Heart right ventricle (tissue), 16 donors: ENCODE measurements at places on chromosomes 6 and 20.
A peak's percentile ranks its signal among the peaks of the same experiment; 100 is the strongest.

DNA sequence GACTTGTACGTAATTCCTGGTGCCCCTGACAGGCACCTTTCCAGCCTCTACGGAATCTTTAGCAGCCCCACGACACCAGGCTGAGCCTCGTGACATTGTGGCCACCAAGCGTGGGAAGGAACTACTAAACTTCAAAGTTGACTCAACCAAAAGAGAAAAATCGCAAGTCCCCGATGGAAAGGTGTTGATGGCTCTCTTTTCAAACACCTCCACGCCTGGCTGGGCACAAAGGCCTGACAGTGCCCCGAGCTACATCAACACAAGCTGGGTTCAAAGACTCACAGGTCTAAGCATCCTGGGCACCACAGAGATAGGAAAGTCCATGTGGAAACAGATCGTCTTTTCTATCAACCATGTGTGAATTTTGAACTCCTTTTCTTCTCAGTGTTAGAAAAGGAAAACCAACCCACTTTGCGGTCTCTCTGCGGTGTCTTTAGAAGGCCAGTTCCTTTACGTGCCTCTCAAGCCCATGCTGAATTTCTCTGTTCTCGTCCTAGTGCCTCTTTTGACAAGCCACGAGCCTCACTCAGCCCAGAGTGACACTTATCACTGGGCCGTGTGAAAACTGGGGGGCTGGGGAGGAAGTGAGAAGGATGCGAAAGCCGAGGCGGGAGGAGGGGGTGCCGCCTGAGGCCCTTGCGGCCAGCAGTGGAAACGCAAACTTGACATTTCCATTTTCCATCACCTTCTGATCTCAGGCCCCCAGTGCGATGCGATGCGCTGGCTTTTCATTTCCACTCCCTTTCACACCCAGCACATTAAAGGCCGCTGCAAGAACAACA lies 59.4 kb downstream of the GFOD1 start:
- no peak for DNase-seq

DNA sequence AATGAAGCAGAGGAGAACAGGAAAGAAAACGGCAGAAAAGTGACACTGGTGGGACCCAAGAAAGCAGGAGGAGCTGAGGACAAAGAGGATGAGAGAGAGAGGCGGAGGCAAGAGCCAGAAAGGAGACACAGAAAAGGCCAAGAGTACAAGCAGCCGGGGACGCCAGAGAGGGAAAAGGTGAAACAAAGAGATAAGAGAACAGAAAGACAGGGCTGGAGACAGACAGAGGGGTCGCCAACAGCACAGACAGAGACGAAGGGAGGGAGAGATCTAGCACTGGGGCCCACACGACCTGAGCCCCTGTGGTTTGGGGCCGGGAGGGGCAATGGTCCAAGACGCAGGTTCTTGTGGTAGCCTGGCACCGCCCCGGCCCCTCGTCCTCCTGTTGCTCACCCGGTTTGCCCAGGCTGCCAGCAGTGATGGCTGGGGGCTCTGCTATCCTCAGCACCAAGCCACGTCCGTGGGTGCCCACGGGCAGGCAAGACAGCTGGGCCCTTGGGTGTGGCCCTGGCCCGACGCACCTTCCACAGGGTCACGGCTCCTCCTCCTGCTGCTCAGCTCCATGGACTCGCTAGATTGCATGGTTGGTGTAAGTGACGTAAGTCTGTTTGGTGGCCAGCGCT lies 123.5 kb downstream of the GRM4 start:
- DNase-seq, result no peak

- DNase-seq, result peak; percentile 69
These were observed 609 bp downstream of the MYL9 start for GRCh38 chr20:36541768-36542488.

- DNase-seq, result peak; percentile 42
These were observed 971 bp downstream of the NFKBIE start for GRCh38 chr6:44264154-44265006.

DNA sequence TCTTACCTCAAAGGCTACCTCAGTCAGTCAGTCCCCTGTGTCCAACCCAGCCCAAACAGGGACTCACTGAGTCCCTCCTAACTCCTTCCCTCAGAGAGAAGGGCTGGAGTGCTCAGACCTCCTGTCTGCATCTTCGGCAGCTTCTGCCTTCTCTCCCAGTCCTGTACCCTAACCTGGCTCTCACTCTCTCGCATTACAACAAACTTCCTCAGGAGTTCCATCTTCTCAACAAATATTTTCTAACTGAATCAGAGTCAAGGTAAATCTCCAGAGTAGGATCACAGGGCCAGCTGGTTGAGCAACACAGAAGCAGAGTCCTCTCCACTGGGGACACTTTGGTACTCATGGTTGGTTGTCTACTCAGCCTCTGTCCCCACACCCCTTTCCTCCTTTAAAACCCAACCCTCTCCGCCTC lies 92.3 kb downstream of the MRPL14 start:
- DNase-seq, result no peak

DNA sequence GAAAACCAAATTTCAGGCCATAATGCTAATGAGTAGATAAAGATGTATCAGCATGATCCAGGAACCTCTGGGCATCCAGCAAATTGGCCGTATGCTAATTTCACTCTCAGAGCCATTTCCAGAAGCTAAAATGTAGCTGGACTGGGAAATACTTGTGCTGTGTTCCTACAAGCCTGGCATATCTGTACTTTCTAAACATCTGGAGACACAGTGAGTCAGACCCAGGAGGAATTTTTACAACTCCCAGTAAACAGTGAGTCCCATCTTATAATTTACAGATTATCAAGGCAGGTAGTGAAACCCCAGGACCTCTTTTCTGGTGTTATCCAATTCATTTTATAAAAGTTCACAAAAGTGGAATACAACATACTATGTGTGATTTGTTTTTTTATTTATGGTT lies 683.0 kb upstream of the ADGRB3 start:
- no peak for DNase-seq

GRCh38 chr6:131791476-131791875 lies 16.3 kb upstream of the ENPP1 start:
- DNase-seq, result no peak

DNA sequence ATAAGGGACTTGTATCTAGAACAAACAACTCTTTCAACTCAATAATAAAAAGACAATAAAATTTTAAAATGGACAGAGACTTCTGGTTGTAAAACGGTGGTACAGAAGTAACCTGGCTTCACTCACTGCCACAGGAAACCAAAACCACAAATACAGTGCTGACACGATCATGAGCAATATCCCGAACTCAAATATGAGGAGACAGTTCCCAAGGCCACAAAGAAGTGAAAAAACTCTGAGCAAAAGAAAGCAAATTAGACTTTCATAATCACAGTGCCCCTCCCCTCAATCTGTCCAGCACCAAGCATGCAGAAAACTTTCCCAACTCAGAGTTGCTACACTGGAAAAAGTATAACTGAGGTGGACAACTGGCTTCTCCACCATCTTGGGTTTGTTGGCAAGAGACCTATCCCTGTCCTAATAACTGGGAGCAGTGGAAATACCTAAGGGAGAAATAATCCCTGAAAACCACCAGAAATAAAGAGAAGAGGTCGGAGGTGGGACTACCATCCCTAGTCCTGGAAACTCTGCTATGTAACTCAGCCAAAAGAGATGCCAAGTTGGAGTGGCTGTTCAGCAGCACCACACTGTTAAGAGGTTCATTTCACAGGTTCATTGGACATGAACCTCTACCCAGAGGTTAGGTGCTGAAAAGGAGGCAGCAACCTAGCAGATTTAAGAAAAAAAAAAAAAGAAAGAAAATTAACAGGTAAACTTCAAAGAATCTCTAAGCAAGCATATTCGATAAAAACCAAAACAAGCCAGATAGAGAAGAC lies 55.5 kb downstream of the REV3L start:
- DNase-seq, result no peak

DNA sequence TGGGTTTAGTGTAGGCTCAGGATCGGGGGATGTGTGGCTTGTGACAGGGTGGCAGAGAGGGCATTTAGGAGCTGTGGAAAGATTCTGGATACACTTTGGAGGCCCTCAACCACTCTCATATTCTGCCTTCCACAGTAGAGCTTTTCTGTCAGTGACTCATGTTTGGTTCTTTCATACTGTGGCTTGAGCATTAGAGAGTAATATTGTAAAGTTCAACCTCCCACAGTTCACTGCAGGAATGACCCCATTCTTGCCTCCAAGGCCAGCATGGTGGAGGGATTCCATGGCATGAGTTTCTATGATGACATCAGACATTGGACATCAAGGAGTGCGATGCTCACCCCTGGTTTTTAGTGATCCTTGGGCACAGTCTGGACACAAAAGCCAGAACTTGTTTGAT lies 50.9 kb downstream of the DTD1 start:
- no peak for DNase-seq

- DNase-seq, result no peak
These were observed 135.5 kb downstream of the LRRC1 start for GRCh38 chr6:53930330-53930729.

DNA sequence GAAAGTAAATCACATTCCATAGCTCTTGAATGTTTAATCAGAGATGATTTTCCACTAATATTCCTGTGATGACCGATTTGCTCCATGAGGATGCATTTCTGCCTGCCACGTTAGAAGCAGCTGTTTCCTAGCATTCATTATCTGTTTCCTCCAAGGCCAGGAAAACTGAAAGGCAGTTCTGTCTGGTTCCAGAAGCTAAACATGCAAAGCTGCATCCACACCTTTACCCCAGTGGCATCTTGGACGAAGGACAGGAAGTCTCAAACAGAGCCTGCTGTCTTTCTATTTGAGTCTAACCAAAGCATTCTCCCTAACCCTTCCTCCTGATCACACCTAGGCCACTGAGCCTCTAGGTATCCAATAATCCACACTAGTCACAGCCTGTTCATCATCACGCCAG lies 27.6 kb downstream of the CNKSR3 start:
- DNase-seq, result no peak

GRCh38 chr6:158905277-158905676 lies 86.1 kb upstream of the EZR start:
- DNase-seq, result no peak

- DNase-seq, result no peak
These were observed 23.6 kb upstream of the DNAAF9 start for GRCh38 chr20:3431109-3431508.

- no peak for DNase-seq
These were observed 6.4 kb upstream of the FAM217A start for GRCh38 chr6:4085332-4085700.

DNA sequence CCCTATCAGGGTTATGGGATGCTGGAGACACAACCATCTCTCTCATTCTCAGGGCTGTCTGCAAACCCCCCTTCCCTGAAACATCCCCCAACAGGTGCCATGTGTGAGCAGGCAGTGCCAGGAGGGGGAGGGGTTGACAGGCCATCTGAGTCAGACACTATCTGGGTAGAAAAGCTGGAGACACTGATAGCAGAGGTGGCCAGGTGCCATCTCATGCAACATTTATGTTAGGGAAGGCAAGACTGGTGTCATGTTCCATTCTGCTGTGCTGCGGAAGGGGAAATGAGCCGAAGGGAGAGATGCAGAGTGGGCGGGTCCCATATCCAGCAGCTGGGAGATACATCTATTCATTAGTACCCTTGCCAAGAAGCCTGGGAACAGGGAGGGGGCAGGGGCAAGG lies 3.5 kb downstream of the LHFPL5 start:
- no peak for DNase-seq
